Vagina (tissue), 2 donors: ENCODE measurements at places on chromosomes 1 and 21. TPM values are rescaled to one million over a fixed set of nuclear protein-coding genes. Genes with fewer than 3 reads are reported as not detected.
A peak's percentile ranks its signal among the peaks of the same experiment; 100 is the strongest.

The SPATA46 gene
- not detected for total RNA-seq

The RIPPLY3 gene
- total RNA-seq = not detected

The CENPF gene
- total RNA-seq = 6.4 TPM

The PGM1 gene
- total RNA-seq = 46.4 TPM

The LCE1F gene
- total RNA-seq = not detected

The TMPRSS3 gene
- total RNA-seq = 0.25 TPM

The KRTAP21-2 gene
- not detected for total RNA-seq

The FAM131C gene
- total RNA-seq = 0.98 TPM

The TENT5C gene
- 4.2 TPM for total RNA-seq

The PLA2G4A gene
- 12.5 TPM for total RNA-seq

The PBX1 gene
- total RNA-seq = 69.0 TPM

The S100A14 gene
- total RNA-seq = 323 TPM

The PADI1 gene
- total RNA-seq = 46.4 TPM

DNA sequence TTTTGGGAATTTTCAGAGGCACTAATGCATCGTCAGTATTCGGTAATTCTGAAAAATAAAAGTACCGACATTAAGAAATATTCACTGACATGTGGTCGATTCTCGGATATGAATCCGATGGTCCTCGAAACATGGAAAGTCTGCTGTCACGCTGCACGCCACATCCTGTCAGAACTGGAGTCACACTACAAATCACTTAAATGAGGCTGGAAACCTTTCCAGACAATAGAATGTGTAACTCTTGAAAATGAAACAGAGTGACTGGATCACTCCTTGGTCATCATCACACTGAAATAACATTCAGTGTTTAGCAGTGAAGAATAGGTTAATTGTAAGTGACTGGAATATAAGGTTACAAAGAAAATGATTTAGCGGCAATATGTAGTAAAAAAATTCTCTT, 620.1 kb upstream of the ADAMTS5 start:
- no peak for DNase-seq

GRCh38 chr1:173128742-173129141, 78.0 kb upstream of the TNFSF18 start:
- DNase-seq = no peak

- DNase-seq = no peak
Measured at GRCh38 chr1:6948861-6949260, 163.6 kb downstream of the CAMTA1 start.

DNA sequence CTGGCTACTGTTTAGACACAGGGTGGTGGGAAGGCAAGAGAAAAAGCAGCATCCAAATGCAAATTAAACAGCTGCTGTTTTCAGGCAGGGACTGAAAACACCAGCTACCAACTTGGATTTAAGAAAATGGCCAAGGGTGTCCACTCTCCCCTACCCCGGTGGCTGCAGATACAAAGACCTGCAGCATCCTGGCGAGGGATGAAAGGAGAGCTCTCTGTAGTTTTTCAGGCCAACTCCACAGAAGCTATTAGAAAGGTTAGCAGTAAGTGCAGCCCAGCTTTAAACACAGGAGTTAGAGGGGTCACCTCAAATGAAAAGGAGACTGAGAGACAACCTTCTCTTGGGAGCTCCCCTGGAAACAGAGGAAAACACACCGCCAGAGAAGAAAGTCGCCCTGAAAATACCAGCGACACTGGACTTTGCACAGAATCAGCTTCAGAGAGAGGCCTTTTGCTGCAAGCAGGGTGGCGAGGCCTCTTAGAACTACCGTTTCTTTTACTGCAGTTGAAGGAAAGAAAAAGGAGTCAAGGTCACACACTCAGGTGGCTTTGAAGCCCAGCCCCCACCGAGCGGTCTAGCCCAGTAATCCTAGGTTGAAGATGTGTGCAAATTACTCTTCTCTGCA, 74.4 kb upstream of the TIAM1 start:
- no peak for DNase-seq

- no peak for DNase-seq
Measured at GRCh38 chr1:113456967-113457366, 66.7 kb downstream of the MAGI3 start.

DNA sequence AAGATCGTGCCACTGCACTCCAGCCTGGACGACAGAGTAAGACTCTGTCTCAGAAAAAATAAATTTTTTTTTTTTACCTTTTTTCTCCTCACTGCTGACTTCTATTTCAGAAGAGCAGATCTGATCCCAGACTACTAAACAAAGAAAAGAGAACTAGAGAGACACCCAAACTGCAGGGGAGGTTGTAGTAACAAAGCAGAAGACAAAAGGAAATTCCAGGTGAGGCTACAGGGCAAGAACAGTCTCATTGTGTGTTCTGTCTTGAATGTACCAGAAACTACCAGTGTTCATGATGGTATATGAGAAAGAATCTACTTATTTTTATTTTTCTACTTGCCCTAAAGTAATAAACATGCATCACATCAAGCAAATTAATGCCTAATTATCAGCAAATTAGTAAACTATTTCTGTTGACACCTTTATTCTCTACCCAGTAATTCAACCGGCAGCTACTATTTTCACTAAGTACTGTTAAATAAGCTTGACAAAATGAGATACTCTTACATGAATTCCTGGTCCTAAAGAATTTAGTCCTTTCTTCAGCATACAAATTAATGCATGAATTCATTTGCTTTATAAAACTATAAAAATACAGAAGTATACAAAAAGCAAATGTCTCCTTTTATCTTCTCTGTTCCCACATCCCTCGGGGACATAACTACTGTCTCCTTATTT, 40.6 kb downstream of the ARID4B start:
- no peak for DNase-seq

DNA sequence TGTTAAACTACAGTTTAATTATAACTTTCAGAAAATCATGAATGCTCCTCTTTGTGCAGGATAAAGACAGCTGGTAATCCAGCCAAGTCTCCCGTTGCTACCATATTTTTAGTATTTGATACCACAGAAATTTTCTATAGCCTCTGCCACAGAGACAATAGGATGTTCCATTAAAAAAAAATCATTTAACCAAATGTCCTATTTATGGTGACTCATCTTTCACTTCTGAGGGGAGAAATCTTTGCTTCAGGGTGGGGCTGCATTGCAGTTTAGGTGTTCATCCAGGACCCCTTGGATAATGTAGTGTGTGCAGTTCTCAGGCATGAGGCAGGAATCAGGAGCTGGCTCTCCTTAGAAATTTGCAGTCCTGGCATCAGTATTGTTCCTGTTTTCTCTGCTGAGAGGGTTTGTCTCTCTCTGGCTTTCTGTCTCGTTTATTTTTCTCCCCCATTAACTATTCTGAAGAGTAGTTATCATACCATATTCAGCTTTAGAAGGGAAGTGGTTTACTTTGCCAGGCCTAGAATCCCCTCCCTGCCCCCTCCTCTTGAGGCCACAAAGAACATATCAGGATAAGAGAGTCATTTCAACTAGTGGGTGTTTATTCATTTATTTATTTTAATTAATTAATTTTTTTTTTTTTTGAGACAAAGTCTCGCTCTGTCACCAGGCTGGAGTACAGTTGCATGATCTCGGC, 3.1 kb downstream of the PRUNE1 start:
- DNase-seq = no peak

GRCh38 chr1:1554926-1555915, 14.8 kb upstream of the TMEM240 start:
- DNase-seq = no peak

DNA sequence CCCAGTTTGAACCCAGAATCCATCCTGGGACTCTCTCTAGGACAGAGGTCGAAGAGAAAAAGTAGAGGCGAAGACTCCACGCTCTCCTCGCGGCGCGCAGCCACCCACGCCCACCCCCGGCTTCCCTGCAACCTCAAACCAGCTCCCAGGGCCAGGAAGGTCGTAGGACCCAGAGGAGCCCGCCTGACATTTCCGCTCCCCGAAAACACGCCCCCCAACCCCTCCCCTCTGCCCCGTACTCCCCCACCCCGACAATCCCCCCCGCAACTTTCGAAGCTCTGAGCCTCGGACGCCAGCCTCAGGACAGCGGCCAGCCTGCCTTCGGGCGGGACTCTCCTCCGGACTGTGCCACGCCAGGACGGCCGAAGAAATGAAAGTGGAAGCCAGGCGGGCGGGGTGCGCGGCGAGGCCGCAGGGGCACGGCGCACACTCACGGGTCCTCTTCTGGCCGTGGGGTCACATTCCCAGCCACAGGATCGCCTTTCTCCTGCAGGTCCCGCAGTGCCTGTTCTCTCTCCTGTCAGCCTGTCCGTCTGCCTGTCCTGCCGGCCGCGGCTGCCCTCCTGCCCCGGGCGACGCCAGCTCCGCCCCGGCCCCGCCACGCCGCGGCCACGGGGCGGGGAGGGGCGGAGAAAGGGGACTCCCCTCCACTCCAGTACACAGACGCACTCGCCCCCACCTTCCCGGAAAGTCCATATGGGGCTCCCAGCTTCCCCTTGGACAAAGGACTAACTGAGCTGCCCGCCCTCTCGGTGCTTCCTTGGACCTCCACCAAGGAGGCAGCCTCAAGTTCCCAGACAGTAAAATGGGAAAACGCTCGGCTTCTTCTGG, at the start of gene MOB3C:
Gene MOB3C, minus strand, starts transcription at position 535 of the 831 bp plus-strand sequence. CDS start 3,490 bp downstream, outside the sequence.
- no peak for DNase-seq

DNA sequence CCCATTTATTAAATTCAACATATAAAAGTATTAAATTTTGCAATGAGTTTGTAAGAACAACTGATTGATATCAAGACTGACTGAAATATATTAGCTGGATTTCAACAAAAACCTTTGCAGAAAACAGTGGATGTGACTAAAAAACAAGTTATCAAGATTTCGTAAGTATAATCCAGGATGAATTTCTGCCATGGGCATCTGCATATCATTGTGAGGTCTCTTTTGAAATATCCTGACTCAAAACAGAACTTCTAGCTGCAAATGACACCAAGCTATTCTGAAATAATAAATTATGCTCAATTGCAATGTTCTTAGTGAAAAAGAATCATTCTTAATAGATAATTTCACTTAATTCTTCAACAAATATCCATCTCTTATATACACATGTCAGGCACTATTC, 52.6 kb downstream of the CD34 start:
- no peak for DNase-seq

- DNase-seq = no peak
Measured at GRCh38 chr1:245863566-245864184, 643.4 kb downstream of the SMYD3 start.

GRCh38 chr1:229305392-229305791, 34.5 kb downstream of the RAB4A start:
- DNase-seq = no peak

DNA sequence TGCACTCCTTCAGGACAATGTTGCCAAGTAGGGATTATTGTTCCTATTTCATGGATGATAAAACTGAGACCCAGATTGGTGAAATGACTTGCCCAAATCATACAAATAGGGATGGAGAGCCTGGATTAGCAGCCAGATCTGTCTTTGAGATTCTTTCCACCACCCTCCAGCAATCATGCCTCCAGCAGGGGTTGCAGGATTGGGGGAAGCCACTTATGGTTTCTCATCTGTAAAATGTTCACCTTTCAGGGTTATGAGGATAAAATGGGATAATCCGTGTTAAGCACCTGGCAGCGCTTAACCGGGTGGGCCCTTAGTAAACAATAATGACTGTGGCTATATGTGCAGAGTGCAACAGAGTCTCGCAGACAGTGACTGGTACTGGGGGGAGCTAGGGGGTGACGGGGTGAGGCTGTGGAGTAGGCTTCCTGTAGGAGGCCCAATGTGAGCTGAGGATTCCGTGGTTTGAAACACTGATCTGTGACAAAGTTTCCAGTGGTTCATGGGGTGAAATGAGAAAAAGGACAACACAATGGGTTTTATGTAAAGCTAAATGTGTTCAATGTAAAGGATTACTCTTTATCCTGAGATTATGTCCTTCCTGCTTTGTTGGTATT, 33.7 kb upstream of the FOXO6 start:
- no peak for DNase-seq

DNA sequence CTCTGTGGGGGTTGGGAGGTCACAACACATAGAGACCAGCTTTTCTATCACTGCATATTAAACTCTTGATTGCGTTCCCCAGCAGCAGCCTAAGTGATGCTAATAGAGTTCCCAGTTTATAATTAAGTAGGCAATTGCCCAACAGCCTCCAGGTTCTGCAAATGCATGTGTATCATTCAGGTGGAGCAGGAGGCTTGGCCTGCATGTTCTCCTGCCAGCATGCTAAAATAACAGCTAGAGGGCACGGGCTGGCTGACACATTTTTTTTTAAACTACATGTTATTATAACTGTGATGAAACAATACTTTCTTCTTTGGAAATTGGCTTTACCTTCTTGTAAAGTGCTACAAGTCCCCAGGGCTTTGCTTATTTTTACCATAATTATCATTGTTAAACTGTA, 10.4 kb downstream of the TCHH start:
- DNase-seq = no peak

- DNase-seq = peak; percentile 83
Measured at GRCh38 chr1:15936025-15936424, 39.9 kb downstream of the ZBTB17 start.

DNA sequence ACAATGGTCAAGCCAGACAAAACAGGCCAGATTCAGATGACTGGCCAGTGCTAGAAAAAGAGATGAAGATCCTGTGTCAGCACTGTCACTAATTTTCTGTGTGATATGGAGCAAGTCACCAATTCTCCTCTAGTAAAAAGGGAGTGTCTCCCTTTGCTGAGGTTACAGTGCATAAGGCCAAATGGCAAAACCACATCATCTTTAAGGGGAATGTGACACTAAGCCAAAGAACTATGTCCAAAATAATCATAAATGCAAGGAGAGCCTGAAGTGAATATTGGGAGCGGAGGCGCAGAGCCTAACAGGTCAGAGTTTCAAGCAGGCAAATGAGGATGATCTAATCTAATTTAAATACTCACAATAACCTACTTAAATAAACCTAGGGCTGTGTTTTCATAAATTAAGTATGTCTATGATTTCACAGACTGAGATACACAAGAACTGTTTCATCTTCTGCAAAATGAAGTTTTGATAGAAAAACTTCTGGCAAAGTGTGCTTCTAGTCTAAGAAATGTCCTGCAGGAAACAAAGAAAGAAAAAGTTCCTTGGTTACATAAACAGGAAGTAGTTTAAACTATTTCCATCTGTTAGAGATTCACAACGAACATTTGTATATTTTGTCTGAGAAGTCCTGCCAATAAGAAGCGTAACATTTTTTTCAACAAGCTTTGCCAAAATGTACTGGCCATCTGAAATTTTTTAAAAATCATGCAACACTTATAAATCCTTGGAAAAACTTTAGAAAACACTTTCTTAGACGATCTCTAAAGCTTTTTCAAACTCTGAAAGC, 290.2 kb downstream of the LRRC40 start:
- no peak for DNase-seq

- no peak for DNase-seq
Measured at GRCh38 chr1:101918277-101918676, 78.4 kb downstream of the OLFM3 start.

GRCh38 chr1:211924256-211924655, 93.7 kb upstream of the LPGAT1 start:
- no peak for DNase-seq

DNA sequence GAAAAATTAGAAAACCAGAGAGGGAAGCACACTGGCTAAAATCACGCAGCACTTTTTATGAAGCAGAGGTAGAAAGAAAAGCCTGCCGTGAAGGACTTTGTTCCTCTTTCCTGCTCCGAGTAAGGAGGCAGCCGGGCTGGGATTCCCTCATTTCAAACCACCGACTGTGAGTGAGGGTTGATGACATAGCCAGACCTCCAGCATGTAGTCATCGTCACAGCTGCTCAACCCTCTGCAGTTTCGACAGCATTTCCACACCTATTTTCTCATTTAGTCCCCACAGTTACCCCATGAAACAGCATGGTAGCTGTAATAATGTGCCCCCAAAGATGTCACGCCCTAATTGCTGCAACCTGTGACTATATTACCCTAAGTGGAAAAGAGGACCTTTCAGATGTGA, 35.3 kb downstream of the FCRL5 start:
- no peak for DNase-seq

GRCh38 chr1:178646821-178647220, 78.2 kb upstream of the RALGPS2 start:
- no peak for DNase-seq
